ENCODE measurements at places on chromosomes 16 and 17.

- peak; percentile 76 for DNase-seq
Observed at GRCh38 chr17:30236766-30237165, 1.3 kb upstream of the SLC6A4 start.

DNA sequence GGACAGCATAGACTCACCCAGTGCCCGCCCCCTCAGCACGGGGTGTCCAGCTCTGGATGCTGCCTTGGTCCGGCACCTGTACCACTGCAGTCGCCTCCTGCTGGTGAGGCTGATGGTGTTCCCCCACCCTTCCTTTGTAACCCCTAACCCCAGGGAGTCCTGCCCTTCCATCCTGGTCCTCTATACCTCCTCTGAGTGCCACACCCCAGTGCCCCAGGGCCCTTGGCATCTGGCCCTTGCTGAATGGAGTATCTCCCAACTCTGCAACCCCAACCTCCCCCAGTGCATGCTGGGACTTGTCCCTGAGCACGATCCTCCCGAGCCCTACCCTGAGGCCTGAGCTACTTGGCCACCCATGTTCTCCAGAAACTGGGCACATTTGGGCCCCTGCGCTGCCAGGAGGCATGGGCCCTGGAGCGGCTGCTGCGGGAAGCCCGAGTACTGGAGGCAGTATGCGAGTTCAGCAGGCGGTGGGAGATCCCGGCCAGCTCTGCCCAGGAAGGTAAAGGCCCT lies 15.8 kb downstream of the RIPOR1 start:
- no peak for DNase-seq

- DNase-seq, result no peak
Observed at GRCh38 chr16:31084584-31085302, 4.0 kb downstream of the PRSS53 start.

DNA sequence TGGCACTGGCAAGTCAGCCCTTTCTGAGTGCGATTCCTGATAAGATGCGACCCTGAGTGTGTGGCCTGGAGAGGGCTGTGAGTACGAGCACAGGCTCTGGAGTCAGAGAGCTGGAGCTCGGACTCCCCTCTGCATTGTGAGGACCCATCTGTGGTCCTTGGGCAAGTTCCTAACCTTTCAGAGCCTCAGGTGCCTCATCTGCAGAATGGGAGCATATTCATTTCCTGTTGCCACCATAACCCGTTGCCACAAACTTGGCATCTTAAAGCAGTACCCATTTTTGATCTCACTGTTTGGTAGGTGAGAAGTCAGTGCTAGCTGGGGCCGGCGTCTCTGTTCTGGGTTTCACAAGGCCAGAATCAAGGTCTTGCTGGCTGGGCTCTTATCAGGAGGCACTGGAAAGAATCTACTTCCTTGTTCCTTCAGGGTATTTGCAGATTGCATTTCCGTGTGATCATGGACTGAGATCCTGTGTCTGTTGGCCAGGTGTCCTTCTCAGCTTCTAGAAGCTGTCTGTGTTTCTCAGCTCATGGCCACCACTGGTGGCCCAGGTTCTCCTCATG lies 20.2 kb downstream of the KNOP1 start:
- no peak for DNase-seq

GRCh38 chr16:86467490-86467889 lies 42.8 kb upstream of the FOXF1 start:
- no peak for DNase-seq

DNA sequence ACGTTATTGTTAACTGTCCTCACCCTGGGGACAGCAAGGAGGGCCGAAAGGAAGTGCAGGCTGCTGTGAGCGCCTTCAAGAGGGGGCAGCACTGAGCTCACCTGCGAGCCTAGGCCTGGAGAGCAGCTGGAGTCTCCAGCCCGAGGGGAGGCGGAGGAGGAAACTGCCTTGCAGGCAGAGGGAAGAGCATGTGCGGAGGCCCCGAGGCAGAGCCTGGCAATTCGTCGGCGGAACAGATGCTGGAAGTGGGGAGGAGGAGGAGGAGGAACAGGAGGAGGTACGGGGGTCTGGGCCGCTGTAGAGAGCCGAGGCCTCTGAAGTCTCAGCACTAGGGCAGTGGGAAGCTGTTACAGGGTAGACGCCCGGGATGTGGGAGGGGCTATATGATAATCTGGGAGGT lies 49.6 kb upstream of the PLCG2 start:
- no peak for DNase-seq
